ENCODE measurements at places on chromosomes 1 and 21.

DNA sequence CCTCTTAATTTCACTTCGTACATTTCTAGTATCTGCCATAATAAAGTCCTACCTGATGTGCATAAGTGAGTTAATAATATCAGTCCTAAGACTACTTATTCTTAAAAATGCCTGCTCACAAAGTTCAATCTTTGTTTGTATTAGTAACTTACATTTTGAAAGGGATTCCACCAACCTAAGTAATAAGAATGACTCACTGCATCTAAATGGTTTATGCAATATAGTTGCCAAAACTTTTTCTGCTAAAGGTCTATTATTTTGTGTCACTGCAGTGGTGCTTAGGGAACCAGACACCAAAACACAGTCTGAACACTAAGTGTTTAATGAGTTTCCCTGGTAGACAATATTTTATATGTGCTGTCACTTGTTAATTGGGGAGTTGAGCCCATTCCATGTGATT is 1.8 kb downstream of the ZNF669 start:
- no peak for DNase-seq

DNA sequence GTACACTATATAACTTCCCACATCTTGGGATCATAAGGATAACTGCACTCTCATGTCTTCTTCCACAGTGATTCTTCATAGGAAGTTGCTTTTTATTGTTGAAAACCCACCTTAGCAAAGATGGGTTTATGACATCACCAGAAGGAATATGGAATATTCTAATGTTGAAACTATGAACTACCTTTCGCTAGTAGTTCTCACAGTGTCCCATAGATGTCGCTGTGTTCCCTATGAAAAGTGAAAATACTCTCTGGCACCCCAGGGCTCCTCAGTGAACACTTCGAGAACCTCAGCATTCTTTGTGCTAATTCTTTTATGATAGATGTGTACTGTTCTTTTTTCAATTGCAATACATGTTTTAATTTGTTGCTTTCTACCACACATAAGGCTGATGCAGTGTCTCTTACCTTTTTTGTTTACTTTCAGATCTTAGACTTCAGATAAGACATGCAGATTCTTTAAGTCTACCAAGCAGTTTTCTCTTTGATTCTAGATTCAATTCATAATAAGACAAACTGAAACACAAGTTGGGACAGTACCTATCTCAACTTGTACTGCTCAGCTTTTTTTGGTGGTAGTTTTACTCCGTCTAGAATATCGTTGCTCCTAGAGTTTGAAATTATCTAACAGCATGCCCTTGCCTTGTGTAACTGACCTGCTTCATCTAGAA is 90.8 kb downstream of the GTF2B start:
- peak; percentile 72 for DNase-seq

GRCh38 chr1:42290130-42290529 is 44.9 kb downstream of the FOXJ3 start:
- no peak for DNase-seq

DNA sequence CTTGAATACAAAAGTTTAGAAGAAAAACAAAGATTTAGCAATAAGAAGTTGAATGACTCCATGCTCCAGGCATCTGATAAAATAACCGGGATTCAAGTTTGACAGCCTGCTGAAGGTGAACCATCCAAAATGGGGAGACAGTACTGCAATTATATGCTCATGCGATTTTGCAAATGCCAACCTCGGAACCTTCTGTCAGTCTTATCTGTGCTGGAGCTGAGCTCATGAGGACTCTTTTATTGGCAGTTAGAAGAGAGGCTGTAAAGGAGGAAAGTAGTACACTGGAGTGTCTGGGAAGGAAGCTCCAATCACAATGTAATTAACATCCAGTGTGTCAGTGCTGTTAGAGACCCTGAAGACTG is 170.0 kb downstream of the GALNT2 start:
- DNase-seq = no peak

GRCh38 chr1:167121375-167122120 is 27.7 kb downstream of the STYXL2 start:
- DNase-seq = peak; percentile 43

- DNase-seq = peak; percentile 28
These were observed 86.4 kb upstream of the LYST start for GRCh38 chr1:235952950-235953615.

GRCh38 chr21:26840912-26841311 is 4.3 kb downstream of the ADAMTS1 start:
- DNase-seq = no peak

GRCh38 chr1:240021709-240022108 is 70.0 kb upstream of the FMN2 start:
- no peak for DNase-seq

- no peak for DNase-seq
These were observed 104.8 kb downstream of the OMA1 start for GRCh38 chr1:58441699-58442098.

DNA sequence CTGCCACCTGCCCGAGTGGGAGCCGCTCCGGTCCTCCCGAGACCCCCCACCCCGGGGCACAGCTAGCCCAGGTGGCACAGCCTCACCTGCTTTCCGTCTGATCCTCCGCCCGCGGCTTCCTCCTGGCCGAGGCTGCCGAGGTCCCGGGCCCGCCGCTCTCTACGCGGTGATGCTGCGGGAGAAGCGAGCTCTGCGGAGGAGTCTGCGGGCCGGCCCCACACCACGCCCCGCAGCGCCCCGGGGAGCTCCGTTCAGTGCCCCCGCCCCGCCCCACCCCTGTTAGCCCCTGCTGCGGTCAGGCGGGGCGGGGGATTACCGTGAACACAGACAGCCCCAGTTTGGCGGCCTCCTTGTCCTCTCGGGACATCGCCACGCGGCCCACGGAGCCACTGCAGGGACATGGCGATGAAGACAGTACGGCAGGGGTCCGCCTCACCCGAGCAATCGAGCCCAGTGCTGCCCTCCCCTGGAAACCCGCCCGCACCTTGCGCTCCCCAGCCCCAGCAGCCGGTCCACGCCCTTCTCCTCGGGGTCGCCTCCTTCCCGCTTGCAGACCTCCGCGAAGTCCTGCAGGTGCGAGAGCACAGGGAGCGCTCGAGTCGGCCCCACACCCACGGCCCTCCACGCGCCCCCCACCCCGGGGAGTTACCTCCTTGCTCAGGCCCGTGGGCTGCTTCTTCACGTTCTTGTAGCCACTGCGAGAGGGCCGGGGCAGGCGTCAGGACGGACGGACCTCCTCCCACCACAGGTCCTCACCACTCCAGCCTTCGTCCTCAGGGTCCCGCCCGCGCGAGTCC is 933 bp downstream of the C1orf35 start:
- peak; percentile 78 for DNase-seq

- no peak for DNase-seq
These were observed 496.9 kb upstream of the CAMK1G start for GRCh38 chr1:209086486-209087192.

- no peak for DNase-seq
These were observed at the start of gene CD247 for GRCh38 chr1:167518331-167518700. CD247 (minus strand) TSS chr1:167518529; CDS start chr1:167518465, 64 bp downstream.

DNA sequence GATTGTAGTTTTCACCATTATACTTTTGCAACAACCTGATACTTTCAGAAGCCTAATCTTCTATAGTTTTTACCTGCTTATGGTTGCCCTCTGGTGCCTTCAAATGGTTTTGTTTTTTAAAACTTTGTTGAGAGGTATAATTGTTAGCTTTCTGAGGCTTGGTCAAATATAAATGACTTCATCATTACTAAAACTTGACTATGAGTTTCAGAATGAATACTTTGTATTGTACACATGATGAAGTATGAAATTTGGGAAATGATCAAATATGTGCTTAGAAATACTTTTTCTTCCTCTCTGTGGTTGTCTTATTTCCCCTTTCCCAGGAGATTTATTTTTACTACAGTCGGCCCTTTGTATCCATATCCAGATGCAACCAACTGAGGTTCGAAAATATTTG is 151.8 kb upstream of the B3GALT2 start:
- DNase-seq = no peak

DNA sequence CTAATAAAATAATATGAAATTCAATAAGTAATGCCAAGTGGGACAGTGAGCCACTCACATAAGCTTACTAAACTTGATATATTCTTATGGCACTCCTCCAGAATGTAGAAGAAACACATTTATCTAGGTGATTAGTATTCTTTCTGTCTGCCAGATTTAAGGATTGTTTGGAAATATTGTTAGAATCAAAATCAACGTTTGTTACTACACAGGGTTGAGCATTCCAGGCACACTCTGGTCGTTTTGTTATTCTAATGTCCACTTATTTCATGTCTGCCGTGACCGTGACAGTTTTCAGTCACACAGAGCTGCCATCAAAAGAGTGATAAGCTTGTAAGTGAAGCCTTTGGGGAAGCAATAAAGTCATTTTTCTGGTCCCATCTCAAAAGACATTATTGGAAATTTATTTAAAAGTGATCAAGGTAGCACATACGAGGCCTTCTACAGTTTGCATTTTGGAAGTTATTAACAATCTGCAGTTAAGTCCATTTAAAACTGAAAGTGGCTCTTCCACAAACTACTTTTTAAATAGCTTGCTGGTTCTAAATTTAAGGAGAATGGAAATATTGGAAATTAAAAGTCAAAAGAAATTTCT is 38.0 kb downstream of the NFIA start:
- no peak for DNase-seq

- no peak for DNase-seq
These were observed 143.7 kb downstream of the ST6GALNAC5 start for GRCh38 chr1:77010937-77011336.

DNA sequence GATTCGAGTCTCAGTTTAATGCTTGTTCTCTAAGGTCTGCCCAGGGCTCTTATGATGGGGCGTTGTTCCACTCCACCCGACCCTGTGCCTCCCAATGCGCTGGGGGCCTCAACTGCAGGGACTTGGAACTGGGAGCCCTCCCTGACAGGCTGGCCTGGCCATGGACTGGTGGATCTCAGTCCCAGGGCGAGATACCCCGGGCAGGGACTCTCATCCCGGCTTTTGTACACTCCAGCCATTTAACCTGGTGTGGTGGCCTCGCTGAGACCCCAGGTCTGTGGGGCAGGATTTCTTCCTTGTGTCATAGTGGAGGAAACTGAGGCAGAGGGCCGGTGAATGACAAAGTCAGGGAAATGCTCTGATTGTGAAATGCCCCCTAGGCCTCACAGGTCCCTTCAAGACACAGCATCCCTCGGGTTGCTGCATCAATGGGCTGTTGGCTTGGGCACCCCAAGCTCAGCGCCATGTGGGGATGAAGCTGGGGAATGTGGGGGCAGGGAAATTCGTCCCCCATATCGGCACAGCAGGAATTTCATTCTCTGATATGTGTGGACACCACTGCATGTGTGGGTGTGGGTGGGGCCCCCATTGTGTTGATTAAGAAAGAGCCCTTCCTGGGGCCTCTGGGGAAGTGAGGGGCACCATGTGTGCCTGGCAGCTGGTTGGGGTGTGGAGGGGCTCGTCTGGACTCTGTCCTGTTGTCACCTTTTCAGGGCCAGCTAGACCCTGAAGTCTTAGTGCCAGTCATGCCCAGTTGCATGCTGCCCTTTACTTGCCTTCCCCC is 19.9 kb upstream of the ZNF678 start:
- DNase-seq = no peak

DNA sequence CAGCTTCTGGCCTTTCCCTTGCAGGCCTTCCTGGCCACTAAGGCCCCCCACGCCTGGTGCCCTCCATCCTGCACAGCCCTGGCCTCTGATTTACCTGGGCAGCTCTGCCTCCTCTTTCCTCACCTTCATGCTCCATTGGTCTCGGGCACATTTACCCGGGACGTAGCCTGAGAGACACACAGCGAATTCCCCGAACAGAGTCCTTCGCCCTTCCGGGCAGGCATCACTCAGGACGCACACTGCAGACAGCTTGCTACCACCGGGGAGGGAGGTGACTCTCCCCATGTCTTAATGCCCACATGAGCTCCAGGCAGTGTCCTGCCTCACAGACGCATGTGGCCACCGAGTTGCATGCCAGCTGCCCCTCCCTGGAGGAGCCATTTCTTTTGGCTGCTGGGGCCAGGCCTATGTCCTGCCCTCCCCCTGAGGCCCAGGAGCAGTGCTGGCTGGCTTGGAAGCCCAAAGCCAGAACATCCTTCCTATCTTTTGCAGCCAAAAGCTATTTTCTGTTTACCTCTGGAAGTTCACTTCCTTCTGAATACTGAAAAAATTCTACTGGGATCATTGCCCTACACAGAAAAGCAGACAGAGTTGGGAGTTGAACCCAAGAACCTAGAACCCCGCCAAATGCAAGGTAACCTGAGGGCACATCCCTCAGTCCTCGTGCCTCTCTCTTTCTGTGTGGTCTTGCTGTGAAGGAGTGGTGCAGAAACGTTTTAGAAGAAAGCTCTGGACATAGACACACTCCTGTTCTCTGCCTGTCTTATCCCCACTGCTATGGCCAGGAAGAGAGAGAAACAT is 209.5 kb downstream of the TOMM20 start:
- no peak for DNase-seq

DNA sequence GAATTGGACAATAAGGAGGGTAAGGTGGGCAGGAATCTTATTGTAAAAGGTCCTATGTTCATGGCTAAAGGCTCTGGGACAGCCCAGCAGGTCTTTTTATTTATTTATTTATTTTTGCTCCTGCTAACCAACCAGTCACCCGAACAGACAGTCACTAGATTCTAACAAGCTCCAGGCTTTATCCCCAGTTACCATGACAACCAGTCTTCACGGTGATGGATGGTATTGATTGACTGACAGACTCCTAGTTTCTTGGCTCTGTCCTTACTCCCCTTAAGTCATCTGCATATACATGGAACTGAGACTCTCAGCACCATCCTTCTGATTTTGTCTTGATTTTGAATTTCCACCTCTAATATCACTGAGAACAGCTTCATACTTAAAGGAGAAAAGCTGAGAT is 44.3 kb downstream of the C8A start:
- no peak for DNase-seq

GRCh38 chr1:178122283-178122682 is 28.4 kb downstream of the RASAL2 start:
- no peak for DNase-seq

- DNase-seq = no peak
These were observed 21.5 kb upstream of the SPATC1L start for GRCh38 chr21:46205766-46206162.

- DNase-seq = peak; percentile 89
These were observed 22.9 kb downstream of the S1PR1 start for GRCh38 chr1:101259744-101260148.

GRCh38 chr1:9044236-9044635 is 18.0 kb upstream of the SLC2A7 start:
- DNase-seq = no peak
